HFFc6 (cell line): ENCODE measurements at places on chromosomes 3 and 15.

- DNase-seq, result no peak
These were observed 91.9 kb upstream of the PRR23C start for GRCh38 chr3:139136469-139137202.

GRCh38 chr3:28376424-28376823, 27.8 kb upstream of the AZI2 start:
- DNase-seq, result no peak

- DNase-seq, result no peak
These were observed 57.6 kb upstream of the CMSS1 start for GRCh38 chr3:99760031-99760430.

DNA sequence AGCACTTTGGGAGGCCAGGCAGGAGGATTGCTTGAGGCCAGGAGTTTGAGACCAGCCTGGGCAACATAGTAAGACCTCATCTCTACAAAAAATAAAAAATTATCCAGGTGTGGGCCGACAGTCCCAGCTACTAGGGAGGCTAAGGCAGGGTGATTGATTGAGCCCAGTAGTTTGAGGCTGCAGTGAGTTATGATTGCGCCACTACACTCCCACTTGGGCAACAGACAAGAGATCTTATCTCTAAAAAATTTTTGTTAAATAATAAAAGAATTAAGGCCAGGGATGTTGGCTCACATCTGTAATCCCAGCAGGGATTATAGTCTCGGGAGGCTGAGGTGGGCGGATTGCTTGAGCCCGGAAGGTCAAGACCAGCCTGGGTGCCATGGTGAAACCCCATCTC, 25.8 kb upstream of the NFKBIZ start:
- no peak for DNase-seq

DNA sequence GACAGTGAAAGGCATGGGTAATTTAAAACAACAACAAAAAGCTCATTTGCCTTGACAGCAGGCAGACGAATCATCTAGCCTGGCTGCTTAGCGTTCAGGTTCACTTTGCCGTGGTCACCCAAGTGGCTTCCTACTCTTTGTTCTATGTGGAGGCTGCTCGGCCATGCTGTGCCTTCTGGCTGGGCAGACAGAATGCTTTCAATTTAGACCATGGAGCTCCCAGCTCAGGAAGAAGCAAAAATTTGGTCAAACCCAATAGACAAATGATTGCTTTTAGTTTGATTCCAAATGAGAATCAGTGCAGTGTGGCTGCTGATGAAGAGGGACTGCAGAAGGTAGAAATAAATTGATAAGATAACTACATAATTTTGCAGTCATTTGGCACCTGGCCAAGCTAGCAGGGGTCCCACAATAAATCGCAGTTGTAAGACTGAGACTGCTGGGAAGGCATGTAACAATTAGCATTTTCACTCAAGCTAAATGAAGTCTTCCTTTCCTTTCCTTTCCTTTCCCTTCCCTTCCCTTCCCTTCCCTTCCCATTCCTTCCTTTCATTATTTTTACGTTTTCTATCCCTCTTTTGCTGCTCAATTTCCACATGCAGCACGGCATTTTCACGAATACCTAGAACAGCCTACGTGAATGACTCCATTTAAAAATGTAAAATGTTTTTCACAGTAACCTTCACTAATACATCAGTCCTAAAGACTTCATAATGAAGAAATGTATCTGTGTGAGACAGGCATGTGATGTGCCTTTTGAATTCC, 360.4 kb upstream of the TGFBR2 start:
- no peak for DNase-seq

GRCh38 chr15:95119041-95119610, 887.8 kb downstream of the MCTP2 start:
- DNase-seq, result no peak

DNA sequence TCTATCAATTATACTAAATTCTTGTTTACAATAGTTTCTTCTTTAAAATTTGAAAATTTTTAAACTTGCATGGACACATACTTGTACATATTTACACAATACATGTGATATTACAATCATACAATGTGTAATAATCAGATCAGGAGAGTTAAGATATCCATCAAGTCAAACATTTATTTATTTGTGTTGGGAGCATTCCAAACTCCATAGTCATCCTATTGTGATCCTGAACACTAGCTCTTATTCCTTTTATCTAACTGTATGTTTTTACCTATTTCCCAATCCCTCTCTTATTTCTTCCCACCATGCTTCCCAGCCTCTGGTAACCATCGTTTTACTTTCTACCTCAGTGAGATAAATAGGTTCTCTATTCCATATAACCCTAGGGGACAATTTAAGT, 1219.2 kb downstream of the ZPLD1 start:
- DNase-seq, result no peak

DNA sequence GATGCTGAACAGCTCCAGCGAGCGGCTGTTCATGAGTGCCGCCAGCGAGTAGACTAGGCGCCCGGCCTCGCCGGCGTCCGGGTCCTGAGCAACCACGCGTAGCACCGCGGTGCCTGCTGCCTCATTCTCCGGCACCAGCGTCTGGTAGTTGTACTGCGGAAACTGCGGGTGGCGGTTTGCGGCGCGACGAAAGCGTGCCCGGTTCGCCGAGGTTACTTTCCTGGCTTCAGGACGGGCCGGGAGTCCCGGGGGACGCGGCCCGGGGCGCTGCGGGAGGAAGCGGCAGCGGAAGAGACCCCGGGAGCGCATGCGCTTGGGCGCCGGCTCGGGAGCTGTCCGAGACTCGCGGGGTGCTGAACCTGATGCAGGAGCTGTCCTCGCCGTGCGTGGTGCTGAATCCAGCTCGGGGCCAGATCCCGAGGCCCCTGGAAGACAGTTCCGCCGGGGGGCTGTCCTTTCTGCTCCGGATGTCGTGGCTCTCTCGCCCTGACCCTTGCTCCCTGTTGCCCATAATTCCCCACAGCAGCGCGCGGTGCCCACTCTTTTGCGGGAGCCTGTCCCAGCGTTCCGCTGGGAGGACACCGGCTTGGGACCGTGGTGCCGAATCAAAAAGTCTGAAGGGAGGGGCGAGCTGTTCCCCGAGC, 1.1 kb downstream of the CELSR3 start:
- DNase-seq, result peak; percentile 9

DNA sequence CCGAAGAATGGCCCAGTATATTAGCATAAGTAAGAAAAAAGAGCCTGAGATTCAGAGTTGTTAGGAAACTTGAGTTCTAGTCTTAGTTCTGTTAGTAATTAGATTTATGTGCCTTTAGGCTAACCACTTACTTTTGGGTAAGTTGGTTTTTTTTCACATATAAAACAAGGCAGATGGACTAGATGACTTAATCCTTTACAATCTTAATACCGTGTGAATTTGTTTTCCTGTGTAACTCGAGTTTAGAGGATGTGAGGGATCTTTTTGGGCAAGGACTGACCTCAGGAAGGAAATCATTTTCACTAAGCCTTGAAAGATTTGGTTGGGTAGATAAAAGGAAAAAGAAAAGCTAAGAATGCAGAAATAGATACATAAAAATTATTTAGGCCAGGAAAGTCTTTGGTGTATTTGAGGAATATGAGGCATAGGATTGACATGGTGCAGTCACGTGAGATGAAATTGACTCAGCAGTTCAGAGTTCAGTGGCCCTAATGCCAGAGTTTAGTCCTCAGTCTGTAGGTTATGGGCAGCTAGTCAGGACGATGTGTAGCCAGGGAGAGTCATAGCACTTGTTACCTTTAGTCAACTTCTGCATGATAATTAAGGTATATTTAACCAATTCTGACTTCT, 34.6 kb downstream of the PAK2 start:
- peak; percentile 44 for DNase-seq

DNA sequence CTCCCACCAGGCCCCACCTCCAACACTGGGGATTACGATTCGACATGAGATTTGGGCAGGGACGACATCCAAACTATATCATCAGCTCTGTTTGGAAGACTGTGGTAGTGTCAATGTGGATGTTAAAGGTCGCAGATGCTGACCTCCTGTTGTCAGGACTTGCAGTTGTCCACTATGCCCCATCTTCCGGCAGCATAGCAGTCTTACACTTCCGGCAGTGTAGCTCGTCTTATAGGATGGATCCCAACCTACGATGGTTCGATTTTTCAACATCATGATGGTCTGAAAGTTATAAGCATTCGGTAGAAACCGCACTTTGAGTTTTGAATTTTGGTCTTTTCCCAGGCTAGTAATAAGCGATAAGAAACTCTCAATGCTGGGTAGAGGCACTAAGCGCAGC, 20.6 kb downstream of the CLRN1 start:
- no peak for DNase-seq

- DNase-seq, result no peak
These were observed 30.7 kb downstream of the CHST14 start for GRCh38 chr15:40501487-40501886.

- no peak for DNase-seq
These were observed 237.4 kb downstream of the TLE3 start for GRCh38 chr15:69860321-69860720.

DNA sequence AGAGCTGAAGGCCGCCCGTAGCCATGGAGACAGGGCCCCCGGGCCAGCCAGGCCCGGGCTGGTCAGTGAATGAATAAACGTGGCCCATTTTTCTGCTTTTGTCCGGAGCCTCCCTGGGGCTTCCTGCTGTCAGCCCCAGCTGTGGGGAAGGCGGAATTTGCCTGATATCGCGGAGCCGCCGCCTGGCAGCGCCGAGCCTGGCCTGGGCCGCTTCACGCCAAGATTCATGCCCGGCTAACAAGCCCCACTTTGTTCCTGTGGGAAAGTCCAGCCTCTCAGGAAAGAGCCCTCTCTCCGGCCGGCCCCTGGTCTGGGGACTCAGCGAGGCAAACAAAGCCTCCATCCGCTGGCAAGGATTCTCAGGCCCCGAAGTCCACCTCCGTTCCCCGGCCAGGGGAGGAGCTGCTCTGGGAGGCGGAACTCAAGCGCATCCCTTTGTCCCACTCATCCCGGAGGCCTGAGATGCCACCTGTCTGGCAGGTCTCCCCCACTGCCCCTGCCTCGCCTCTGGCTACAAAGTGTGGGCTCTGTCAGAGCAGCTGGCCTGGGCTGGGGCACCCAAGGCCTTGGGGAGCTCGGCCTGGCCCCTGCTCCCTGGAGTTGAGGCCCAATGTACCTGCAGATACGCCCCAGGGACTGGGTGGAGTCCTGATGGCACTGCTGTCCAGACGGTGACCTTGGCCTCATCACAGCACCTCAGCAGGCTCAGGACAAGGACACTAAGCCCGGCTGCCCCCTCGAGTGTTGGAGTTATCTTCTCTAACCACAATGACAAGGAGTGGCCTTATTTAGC, 51.6 kb upstream of the SLC6A11 start:
- DNase-seq, result no peak

GRCh38 chr15:69325456-69325971, 26.8 kb downstream of the PAQR5 start:
- no peak for DNase-seq

GRCh38 chr3:177830411-177830849, 633.1 kb upstream of the TBL1XR1 start:
- peak; percentile 44 for DNase-seq

DNA sequence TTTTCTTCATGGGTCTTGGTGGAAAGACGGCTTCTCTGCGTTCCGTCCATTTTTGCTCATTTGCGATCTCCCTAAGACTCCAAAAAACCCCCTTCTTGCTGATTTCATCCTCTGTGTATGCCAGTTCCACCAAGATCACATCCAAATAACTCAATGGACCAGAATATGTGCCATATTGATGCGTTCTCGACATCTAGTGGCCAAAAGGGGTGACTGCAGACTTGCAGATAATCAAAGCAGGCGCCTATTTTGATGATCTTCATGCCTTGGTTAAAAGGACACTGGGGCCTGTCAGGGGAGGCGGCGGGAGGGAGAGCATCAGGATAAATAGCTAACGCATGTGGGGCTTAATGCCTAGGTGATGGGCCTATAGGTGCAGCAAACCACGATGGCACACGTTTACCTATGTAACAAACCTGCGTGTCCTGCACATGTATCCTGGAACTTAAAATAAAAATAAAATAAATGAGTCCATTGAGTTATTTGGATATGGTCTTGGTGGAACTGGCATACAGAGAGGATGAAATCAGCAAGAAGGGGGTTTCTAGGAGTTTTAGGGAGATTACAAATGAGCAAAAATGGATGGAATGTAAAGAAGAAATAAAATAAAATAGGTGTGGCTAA, 104.2 kb upstream of the RAD18 start:
- DNase-seq, result peak; percentile 64

- DNase-seq, result peak; percentile 23
These were observed 427.5 kb downstream of the VGLL3 start for GRCh38 chr3:86563400-86563970.

- peak; percentile 25 for DNase-seq
These were observed 100.0 kb upstream of the IGF1R start for GRCh38 chr15:98548139-98548971.

DNA sequence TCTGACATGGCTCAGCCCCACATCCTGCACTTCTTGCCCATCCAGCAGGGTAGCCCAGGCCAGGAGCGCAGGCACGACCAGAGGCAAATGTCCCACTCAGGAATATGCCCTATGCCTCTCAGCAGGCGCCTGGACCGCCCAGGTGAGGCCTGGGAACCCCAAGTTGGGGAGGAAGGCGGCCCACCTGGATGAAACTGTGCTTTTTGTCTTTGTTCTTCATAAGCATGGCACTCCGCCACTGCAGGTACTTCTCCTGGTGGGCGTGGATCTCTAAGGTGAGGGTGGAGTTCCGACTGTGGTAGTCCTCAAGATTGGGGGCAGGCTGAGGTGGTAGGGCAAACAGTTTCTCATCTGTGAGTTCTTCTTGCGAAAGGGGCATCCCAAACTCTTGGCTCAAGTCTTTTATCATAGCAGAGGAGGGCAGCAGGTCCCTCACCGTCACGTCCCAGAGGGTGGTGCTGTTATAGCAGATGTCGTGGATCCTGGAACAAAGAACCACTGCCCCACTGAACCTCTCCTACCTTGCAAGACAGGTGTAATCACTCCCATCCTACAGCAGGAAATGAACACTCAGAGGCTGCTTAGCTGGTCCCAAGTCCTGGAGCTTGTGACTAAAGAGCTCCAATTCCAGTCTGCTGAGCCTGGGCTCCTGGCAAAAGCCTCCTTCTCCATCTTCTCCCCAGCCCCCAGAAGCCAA, 53.2 kb downstream of the ACAD9 start:
- DNase-seq, result no peak

GRCh38 chr15:67405208-67406191, 115.4 kb upstream of the C15orf61 start:
- peak; percentile 45 for DNase-seq

DNA sequence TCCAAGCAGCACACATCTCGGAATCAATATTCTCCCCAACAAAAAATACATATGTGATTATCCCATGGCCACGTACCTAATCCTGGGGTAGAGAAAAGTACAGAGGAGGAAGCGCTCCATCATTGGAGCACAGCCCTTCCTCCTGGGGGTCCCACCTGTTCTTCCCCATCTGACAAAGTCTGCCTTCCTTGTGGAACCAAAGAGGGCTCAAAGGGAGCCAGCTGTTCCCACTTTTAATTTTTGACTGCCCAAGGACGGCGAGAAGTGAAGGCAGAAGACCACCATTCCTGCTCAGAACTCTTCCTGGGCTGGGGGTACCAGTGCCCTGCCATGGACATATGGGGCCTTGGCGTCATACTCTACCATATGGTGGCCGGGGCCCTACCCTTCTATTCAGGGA, 14.1 kb upstream of the FANCD2 start:
- DNase-seq, result no peak

DNA sequence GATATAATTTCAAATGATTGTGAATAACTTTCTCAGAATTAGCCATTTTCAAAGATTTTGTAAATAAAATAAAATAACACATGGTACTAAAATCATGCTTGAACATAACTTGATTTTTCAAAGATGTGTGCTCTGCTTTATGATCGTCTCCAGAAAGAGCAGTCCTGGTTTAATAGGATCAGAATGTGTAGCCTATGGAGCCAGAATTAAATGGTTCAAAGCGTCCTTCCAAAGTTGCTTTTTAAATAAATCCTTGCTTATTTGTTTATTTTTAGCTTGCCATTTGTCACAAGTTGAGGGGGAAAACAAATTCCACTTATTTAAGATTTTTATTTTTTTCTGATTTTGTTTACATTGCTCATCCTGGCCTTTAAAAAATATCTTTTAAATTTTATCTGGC, 123.7 kb upstream of the SPRED1 start:
- no peak for DNase-seq
